ENCODE measurements at places on chromosomes 3 and 15.

GRCh38 chr15:33912326-33912725 lies 56.0 kb upstream of the CHRM5 start:
- DNase-seq = no peak

- no peak for DNase-seq
These were observed 15.6 kb upstream of the IL1RAP start for GRCh38 chr3:190498293-190498692.

- DNase-seq = no peak
These were observed 30.1 kb upstream of the TPM1 start for GRCh38 chr15:63012444-63012843.

DNA sequence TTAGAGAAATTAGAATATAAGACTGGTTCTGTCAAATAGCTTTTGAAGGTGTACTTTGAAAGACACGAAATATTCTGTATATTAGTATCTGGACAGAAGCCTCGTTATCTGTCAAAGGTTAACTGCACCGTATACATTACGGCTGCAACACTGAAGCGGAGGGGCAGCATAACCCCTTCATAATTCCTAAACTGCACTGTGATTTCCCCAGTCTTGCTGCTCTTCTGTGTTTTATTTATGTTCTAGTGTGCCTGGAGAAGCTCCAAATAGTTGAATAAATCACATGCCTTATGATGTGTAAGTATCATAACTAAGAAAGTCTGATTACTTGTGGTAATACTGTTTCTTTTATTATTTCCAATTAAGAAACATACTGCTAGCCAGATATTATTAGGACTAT lies 285.7 kb upstream of the ROBO2 start:
- DNase-seq = no peak

GRCh38 chr3:158731938-158732855 lies at the start of gene RARRES1:
Gene RARRES1 (minus strand): TSS chr3:158732457. CDS start chr3:158732415, 42 bp downstream.
- peak; percentile 11 for DNase-seq

DNA sequence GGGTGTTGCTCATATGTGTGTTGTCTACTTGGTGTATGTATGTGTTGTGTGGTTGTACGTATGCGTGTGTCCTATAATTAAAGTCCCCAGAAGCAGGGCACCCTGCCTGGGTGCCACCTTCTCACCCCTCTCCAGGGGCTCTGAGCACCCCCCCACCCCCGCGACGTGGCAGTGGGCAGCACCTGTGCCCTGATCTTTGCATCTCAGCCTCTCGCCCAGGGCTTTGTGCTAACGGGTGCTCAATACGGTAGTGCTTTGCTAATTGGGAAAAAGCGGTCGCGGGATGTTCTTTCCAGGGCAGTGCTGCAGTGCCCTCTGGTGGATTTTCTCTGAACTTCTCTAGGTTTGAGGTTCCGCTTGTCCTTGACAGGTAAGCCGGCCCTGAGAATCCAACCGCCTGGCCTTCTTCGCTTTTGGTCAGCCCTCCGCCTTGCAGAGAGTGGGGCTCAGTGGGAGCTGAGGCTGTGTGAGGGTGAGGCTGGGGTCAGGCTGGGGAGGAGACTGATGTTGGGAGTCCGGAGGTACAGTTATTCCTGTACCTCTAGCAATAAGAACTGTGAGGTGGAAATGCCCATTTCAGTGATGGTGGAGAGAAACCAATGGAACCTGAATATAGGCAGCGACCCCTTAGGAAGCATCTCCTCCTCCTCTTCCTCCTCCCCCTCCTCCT lies 17.6 kb upstream of the EPHB3 start:
- DNase-seq = peak; percentile 61

DNA sequence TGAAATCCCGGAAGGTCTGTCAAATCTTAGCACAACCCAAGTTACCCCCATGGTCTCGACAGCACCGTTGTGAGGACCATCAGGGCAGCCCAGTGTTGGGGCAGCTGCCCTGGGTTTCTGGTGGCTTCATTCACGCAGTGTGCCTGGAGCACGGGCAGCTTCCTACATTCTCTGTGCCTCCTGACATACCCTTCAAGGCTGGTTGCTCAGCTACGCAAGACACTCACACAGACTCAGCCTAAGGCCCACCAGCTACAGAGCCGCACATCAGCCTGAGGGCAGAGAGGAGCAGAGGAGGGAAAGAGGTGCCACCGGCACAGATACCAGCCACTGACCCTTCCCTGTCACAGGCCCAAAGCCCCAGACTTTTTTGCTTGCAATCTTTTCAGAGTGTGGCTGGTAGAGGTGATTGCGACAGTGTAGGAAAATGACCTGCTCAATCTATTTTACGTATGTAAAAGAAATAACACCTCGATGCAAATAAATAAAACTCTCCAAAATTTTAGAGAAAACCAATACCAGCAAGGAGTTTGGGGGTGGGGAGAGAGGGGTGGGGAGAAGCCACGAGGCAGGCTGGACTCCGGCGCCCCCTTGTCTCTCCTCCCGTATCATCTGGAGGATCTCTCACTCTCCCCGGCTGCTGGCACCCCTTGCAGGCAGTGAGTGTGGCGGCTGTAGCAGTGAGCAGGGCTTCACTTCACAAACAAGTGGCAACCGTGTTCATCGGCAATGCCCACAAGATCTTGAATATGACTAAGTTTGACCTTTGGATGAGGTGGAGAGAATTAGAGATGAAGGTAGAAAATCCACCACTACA lies 12.7 kb downstream of the CSPG5 start:
- DNase-seq = no peak

- DNase-seq = peak; percentile 50
These were observed 1.4 kb upstream of the IL17RC start for GRCh38 chr3:9915254-9916141.

GRCh38 chr3:13292375-13292774 lies 127.7 kb downstream of the NUP210 start:
- DNase-seq = no peak

DNA sequence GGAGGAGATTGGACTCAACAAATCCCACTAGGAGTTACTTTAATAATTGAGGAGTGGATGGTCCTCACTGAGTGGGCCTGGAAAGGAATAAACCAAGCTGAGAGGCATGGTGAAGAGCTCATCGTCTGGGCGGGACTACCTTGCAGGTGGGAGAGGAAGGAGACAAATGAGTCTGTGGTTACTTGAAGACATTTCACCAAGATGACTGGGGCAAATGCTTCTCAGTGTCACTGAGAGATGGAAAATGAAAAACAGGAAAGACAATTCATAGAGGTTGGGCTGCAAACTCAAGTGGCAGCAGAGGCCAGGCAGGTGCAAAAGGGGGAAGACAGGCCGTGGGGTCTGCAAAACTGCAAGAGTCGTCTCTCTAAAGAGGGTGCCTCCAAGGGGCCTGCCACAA lies 1.5 kb upstream of the ARHGAP31 start:
- DNase-seq = peak; percentile 19

GRCh38 chr3:110181226-110181625 lies 843.9 kb upstream of the DPPA4 start:
- no peak for DNase-seq

- DNase-seq = no peak
These were observed 133.3 kb downstream of the MDFIC2 start for GRCh38 chr3:70179111-70179510.

DNA sequence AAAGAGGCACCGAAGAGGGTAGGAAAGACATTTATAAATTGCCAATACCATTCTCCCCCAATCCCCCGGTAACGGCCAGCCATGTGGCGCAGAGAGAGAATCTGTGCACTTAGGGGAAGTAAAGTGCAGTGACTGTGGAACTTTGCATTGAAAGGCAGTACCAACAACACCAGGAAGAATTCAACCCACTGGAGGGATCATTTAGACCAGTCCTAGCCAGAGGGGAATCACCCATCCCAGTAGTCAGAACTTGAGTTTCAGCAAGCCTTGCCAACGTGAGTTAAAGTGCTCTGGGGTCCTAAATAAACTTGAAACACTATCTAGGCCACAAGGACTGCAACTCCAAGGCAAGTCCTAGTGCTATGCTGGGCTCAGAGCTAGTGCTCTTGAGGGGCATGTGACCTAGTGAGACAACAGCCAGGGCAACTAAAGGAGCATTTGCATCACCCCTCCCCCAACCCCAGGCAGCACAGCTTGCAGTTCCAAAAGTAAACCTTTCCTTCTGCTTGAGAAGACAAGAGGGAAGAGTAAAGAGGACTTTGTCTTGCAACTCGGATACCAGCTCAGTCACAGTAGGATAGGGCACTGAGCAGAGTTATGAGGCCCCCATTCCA lies 15.0 kb downstream of the CEP70 start:
- no peak for DNase-seq

DNA sequence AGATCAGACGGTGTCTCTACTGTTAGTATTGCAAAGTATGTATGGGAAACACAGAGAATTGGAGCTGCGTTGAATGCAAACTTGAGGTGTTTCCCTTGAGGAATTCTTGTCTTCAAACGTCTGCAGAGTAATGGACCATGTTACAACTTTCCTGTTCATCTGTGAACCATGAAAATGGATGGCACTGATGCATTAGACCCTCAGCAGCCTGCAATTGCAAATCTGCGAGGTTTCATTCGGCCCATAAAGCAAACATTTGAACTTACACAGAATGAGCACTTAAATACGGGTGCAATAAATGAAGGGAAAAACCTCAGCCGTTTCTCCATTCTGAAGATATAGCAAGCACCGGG lies 49.7 kb downstream of the LRRN1 start:
- no peak for DNase-seq

- no peak for DNase-seq
These were observed 10.6 kb downstream of the LRIG1 start for GRCh38 chr3:66490214-66490613.

- no peak for DNase-seq
These were observed 141.7 kb upstream of the NSMCE3 start for GRCh38 chr15:29411299-29411698.

DNA sequence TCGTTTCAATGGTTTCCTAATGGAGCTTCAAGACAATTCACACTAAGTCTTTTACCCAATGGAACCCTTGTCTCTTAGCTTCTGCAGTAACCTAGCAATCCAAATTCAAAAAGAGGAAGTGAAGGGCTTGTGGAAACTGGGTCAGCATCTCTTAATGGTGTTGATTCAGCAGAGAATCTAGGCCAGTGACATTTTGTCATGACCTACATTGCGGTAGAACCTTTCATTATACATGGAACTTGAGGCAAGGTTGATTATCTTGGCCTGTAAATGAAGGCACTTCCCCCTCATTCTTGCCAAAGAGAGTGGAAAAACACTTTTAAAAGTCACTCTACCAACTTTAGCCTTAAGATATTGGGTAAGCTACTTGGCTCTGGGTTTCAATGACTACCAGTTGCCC lies 42.8 kb downstream of the C2CD4B start:
- no peak for DNase-seq

GRCh38 chr15:87672309-87673288 lies 583.9 kb downstream of the NTRK3 start:
- no peak for DNase-seq

DNA sequence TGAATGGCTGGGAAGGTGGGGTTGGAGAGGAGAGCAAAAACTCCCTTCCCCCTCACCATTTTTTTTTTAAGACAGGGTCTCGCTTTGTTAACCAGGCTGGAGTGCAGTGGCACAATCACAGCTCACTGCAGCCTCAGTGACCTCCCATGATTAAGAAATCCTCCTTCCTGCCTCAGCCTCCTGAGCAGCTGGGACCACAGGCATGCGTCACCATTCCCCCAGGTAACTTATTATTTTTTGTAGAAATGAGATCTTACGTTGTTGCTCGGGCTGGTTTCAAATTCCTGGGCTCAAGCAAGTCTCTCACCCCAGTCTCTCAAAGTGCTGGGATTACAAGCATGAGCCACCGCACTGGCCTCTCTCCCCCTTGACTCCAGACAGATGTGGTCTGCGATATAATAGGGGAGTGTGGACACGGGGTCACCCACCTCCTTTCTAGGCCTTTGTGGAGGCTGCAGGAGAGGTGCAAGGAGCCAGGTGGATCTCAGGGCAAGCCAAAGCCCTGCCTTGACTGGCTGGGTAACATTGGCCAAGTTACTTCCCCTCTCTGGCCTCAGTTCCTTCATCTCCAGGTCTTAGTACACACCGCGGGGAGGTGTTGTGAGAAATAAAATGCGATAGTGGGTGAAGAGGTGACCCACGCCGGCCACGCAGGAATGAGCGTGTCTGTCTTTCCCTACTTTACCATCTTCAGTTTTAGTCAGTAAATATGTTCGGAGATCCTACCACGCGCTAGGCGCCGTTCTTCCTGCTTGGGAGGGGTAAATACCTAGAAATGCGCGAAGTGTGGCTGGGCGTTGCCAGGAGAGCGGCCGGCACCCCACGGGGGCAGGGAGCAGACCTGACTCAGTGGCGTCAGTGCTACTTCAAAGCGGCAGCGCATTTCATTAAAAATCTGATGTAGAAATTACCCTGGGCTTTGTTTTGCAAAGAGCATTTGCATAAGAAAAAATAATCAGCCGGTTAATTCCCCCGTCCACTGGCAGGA lies 20.2 kb upstream of the CORO2B start:
- DNase-seq = no peak

DNA sequence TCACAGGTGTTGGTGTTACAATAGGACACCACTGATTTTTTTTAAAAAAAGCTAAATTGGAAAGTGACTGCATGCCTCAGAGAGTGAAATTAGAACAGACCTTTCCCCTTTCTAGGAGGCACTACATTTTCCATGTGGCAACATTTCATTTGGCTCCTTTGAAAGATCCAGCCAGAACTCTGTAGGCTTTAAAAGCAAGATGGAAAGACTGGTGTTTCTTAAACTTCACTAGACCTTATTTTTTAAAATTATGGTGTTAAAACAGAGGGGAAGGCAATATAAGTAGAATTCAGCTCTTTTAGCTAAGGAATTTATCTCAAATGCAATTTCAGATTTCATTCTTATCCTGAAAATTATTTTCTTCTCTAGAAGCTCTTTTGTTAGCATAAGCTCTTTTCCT lies 317.6 kb upstream of the TGFBR2 start:
- no peak for DNase-seq

DNA sequence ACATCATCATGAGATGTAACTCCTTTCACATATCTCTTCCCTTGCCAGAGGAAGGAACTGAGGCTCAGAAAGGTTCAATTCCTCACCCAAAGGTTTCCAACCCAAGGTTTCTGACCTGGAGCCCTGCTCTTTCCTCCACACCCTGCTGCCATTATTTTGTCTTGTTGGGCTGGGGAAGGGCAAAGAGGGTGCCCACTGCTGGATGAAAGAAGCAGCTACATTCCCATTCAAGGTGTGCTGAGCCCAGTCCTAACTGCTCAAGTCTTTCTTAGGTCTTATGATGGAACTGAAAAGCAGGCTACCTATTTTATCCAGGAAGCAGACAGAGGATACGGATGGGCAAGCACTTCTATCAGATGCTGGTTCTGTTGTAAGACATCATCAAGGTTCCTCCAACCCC lies 258.0 kb upstream of the CTDSPL start:
- no peak for DNase-seq
